ENCODE measurements at places on chromosomes 16 and 17.

DNA sequence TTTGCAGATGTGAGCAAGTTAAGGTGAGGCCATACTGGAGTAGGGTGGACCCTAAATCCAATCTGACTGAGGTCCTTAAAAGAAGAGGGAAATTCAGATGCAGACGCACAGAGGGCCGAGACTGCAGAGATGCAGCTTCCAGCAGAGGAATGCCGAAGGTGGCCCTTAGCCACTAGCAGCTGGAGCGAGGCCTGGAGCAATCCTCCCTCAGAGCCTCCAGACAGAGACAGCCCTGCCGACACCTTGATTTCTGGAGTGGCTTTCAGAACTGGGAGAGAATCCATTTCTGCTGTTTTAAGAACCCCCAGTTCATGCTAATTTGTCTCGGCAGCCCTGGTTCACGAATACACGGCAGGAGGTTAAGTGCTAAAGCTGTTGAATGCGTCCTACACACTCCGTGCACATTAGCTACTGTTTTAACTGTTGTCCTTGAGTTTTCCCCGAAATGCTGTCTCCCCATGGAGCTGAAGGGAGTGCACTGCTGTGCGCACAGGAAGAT is 135.5 kb downstream of the IRF8 start:
- no peak for DNase-seq

DNA sequence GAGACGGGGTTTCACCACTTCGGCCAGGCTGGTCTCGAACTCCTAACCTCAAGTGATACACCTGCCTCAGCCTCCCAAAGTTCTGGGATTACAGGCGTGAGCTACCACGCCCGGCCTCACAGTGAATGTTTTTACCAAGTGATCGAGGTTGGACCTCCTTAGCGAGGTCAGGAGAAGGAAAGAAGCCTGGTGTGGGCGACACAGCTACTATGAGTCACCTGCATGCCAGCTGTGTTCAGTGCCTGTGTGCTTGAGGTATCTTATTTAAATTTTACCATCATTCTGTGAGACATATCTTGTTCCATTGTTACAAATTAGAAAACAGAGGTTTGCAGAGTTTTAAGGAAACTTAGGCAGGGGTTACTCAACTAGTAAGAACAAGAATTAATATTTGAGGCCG is 174.8 kb upstream of the DYNLRB2 start:
- DNase-seq: no peak

DNA sequence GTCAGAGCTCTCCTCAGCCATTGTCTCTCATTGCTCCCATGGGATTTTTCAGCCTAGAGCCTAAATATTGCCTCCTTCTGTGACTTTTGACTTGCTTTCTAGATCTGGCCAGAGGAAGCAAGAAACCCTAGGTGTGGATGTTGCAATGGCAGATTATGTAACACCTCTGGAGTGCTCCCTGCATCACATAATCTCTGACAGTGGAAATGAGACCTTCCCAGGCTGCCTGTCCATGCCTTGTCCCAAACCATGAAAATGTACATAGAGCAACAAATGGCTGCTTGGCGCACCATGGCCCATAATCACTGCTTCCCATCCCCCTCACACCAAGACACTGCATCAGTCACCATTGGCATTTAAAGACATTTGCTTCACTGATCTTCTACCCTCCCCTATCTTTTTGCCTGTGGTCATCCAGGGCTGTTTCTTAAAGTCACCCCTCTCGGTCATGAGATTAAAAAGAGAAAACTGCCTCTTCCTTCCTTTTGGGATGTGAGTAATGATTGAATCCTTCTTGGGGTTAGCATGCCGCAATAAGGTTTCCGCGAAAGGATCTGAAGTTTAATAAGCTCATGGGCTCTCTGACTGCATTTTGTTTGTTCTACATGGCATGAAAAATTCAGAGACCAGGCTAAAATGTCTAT is 34.2 kb upstream of the CCL2 start:
- DNase-seq: no peak

DNA sequence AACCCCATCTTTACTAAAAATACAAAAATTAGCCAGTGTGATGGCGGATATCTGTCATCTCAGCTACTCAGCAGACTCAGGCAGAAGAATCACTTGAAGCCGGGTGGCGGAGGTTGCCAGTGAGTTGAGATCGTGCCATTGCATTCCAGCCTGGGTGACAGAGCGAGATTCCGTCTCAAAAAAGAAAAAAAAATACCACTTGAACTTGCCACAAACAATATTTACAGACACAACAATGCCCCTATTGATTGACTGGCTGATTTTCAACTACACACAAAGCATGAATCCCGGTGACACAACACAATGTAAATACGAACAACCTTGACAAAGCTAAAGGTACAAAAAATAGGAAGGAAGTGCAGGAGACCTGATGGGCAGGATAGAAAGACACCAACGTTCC is 49.3 kb downstream of the NXN start:
- no peak for DNase-seq

GRCh38 chr16:69481901-69482341 is 57.5 kb downstream of the CYB5B start:
- no peak for DNase-seq

GRCh38 chr17:75394332-75394918 is 11.1 kb downstream of the GRB2 start:
- no peak for DNase-seq

GRCh38 chr17:19371259-19372010 is 6.9 kb upstream of the MAPK7 start:
- DNase-seq: no peak

- DNase-seq: no peak
Measured at GRCh38 chr17:40297511-40297910, 9.8 kb downstream of the CDC6 start.

- DNase-seq: no peak
Measured at GRCh38 chr17:38815576-38816193, 9.4 kb downstream of the CWC25 start.

GRCh38 chr17:47611372-47612350 is 38.1 kb upstream of the KPNB1 start:
- no peak for DNase-seq

GRCh38 chr17:36655726-36656125 is 54.3 kb downstream of the MRM1 start:
- DNase-seq: no peak

DNA sequence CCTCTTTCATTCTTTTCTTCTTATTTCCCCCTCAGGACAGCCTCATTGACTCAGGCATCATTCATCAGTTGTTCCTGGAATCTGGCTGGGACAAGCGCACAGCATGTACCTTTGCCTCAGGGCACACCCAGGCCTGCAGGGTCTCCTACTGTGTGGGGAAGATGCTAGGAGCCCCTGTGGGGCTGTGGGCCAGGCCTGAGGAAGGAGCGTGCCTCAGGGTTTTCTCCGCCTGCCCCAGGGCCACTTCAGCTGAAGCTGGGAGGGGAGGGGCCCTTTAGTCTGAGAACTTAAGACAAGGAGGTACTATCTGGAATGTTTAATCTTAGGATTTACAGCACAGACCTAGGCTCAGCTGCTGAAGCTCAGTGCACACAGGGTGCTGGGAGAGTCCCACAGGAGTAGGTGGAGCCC is 7.9 kb downstream of the ELMO3 start:
- no peak for DNase-seq

- DNase-seq: no peak
Measured at GRCh38 chr17:31296142-31296541, 897 bp downstream of the OMG start.

DNA sequence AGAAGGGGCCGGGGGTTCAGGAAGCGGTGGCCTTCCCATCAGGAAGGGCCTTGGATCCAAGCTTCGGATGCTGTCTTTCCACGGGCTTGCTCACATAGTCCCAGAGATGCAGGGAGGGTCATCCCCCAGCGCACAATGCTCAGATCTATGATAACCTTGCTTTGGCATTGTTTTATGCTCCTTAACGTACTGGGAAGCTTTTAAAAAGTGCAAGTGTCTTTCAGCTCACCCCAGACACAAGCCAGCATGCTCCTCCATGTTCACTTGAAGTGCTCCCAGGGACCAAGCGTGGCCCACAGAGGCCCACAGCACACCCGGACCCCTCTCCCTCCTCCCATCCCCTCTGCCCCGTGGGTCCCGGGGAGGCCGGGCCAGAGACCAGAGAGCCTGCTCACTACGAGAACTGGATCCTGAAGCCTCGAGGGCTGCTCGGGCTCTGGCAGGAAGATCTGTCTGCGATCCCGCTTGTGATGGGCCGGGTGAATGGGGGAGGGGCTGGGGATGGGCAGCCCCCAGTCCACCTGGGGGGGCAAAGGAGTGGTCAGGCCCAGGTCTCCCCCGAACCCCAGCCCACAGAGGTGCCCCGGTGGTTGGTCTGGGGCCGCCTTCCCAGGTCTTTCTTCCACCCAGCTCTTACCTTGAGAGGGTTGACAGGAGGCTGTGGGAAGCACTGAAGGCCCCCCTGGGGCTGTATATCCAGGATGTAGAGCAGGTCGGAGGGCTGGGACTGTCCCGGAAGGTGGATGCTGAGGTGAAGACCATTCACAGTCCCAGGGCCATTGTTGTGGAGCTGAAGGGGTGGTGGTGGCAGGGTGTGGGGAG is 11.8 kb upstream of the FAM171A2 start:
- DNase-seq: no peak

- DNase-seq: no peak
Measured at GRCh38 chr17:37079065-37079708, 130.4 kb downstream of the AATF start.

DNA sequence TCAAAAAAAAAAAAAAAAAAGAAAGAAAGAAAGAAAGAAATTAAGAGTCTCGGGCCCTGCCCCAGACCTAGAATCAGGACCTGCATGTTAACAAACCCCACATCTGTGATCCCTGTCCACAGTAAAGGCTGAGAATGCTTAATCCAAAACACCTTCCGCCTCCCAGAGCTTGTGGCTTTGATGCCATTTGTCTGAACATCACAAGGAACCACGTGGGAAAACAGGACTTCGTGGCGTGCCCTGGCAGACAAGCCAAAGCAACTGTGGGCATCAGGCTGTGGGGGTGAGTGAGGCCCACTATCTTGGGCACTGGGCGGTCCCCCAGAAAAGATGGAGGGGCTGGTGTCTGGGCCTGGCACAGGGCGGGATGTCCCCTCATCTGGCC is 173.4 kb upstream of the CIBAR2 start:
- DNase-seq: no peak

GRCh38 chr16:273547-274421 is 2.0 kb downstream of the RGS11 start:
- no peak for DNase-seq

GRCh38 chr17:16255481-16255921 is 38.5 kb downstream of the PIGL start:
- no peak for DNase-seq

- DNase-seq: no peak
Measured at GRCh38 chr16:14358697-14359305, 271.3 kb downstream of the PARN start.

GRCh38 chr17:7236808-7237207 is 2.4 kb downstream of the PHF23 start:
- DNase-seq: no peak

DNA sequence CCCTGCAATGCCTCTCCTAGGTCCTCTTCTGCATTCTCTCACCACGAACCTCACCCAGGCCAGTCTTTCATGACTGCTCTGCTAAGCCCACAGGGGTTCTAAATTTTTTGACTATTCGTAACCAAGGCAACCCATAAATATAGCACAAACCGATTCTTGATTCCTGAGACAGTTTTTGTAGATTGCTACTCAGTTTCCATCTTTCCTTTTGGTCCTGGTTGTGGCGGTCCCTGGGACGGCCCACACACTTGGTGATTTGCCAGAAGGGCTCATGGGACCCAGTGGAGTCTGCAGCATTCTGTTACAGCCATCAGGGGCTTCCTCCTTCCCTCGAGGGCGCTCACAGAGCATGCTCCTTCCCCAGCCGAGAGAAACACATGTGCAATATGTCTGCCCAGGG is 23.4 kb upstream of the MGAT5B start:
- DNase-seq: no peak

DNA sequence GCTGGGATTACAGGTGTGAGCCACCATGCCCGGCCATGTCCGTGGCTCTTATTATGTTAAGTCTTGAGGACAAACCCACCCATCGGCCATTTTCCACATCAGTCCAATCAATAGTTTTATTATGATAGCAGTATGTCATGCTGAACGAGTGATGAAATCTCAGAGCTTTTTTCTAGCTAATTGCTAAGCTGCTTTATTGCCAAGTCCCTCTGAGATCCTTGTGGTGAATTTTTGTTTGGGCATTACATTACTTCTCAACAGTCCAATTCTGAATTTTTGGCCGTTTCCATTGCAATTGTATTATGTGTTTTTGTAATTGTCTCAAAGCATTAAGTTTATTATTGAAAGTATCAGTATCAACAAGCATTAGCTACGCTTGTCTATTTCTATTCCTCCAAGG is 10.9 kb downstream of the RNF112 start:
- no peak for DNase-seq

- DNase-seq: no peak
Measured at GRCh38 chr16:80620736-80621605, 80.2 kb downstream of the DYNLRB2 start.

DNA sequence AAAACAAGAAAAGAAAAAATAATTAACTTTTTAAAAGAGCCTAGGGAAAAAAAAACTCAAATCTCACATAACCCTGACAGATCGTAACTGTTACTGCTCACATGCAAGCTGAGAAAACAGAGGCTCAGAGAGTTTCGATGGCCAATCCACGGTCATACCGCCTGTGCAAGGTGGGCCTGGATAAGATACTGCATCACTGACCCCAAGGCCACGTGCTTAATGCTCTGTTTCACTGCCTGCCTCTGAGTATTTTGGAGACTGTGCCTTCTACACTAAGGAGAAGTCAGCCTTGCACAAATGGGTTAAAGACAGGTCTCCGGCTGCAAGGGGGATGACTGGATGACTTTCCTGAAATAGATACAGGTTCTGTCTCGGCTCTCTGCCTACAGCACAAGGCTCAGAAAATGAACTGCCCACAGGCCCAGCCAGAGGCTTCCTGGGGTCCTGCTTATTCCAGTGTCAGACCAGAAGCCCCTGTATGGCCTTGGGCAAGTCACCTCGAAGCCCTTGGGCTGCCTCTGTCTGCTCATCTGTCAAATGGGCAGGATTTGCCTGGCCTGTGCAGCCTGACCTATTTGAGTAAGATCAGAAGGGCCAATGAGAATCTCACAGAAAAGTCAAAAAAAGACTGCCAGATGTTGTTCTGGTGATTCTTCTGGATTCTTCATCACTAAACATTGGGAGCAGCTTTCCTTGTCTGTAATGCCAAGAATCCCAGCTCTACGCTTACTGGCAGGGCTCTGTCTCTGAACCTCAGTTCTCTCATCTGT is 25.8 kb downstream of the CNGB1 start:
- no peak for DNase-seq

- DNase-seq: peak; percentile 18
Measured at GRCh38 chr17:49565948-49566491, 9.7 kb upstream of the NXPH3 start.

DNA sequence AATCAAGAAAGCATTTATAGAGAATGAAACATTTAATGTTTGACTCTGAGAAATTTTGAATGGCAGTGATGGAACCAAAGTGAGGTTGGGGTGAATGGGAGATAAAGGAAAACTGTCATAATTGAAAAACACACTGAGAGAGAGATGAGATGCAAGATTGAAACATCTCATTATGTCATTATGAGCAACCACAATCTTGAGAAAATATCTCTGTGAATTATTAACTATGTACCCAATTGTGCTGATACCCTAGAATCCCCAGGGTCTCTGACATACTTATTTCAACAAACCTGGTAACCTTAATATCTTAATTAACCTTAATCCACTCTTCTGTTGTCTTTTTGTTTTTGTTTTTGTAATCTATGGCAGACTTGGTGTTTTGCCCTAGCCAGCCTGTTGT is 143.5 kb upstream of the HLF start:
- DNase-seq: no peak

- no peak for DNase-seq
Measured at GRCh38 chr17:49298371-49298976, 63.6 kb downstream of the ZNF652 start.
